ENCODE measurements at places on chromosomes 2 and 18.

- DNase-seq: no peak
These were observed 136.4 kb downstream of the ZNF407 start for GRCh38 chr18:74734013-74734444.

DNA sequence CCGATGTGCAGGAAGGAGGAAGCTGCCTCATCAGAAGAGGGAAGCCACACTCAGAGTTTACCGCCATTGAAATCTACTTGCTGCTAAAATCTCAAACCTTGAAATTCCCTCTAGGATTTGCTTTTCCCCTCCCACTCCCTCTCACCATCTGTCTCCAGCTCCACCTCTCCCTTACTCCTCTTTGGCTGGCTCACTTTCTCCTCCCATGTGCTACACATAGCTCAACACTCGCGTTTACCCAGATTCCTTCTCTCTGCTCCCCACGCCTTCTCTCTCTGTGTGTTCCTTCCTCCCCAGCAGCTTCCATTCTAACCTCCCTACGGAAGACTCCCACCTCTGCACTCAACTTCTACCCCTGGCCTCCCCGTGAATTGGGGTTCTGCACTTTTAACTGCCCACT is 143.1 kb downstream of the DNER start:
- no peak for DNase-seq

DNA sequence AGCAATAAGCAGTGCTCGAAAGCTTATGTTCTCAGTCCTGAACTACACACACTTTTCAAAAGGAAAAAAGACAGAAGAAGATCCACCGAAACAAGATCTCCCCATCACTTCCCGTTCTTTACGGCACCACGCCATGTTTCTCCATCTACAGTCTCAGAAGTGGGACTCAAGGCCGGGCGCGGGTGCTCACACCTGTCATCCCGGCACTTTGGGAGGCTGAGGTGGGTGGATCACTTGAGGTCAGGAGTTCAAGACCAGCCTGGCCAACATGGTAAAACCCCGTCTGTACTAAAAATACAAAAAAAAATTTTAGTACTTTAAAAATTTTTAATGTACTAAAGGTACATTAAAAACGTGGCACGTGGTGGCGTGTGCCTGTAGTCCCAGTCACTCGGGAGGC is 31.2 kb downstream of the ZNF516 start:
- no peak for DNase-seq

DNA sequence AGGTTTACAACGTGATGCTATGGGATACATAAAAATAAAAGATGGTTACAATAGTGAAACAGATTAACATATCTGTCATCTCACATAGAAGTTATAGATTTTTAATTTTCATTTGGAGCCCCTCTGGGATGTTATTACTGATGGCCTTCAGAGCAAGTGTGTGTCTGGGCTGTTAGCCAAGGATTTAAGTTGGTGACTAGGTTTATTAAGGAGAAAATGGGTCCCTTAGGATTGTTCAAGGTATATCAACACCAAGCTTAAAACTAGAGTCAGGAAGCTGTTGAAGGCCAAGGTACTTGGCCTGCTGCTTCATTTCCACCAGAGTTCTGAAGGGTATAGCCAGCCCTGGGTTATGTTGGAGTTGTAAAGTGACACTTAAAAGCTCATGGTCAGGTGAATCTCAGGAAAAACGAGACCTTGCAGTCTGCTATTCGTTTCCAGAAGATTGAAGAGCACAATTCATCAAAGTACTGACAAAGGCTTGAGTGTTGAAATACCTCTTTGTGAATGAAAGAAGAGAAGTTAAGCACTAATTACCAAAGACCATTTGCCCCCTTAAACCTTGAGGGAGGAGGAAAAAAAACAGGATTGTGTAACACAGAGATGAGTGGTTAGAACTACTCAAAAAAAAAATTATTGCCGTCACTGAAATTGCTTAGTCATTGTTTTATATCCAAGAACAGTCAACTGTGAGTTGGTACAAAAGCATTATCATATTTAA is 48.4 kb downstream of the MAP2 start:
- DNase-seq: no peak

GRCh38 chr2:98324181-98324580 is 22.1 kb upstream of the CNGA3 start:
- no peak for DNase-seq

DNA sequence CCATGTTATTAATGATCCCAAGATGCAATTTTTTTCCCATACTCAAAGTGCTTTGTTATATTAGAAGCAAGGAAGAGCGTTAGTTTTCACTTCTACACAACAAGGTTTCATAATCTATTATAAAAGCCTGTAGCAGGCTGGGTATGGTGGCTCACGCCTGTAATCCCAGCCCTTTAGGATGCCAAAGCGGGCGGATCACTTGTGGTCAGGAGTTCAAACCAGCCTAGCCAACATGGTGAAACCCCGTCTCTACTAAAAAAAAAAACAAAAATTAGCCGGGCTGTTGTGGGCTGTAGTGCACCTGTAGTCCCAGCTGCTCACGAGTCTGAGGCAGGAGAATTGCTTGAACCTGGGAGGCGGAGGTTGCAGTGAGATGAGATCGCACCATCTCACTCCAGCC is 19.0 kb upstream of the SERPINB2 start:
- DNase-seq: no peak

Data from stimulated activated CD8-positive, alpha-beta memory T cell treated with anti-CD3 and anti-CD28 coated beads, Interleukin-4, amount 100 ng/mL, for 1 hour (primary cell).